ENCODE measurements at places on chromosomes 13 and 19.

GRCh38 chr19:49362929-49363267, 682 bp upstream of the TEAD2 start:
- no peak for DNase-seq

- no peak for DNase-seq
Measured at GRCh38 chr19:2423071-2423914, 4.1 kb downstream of the TIMM13 start.

- no peak for DNase-seq
Measured at GRCh38 chr19:791007-791566, 6.2 kb upstream of the PTBP1 start.

DNA sequence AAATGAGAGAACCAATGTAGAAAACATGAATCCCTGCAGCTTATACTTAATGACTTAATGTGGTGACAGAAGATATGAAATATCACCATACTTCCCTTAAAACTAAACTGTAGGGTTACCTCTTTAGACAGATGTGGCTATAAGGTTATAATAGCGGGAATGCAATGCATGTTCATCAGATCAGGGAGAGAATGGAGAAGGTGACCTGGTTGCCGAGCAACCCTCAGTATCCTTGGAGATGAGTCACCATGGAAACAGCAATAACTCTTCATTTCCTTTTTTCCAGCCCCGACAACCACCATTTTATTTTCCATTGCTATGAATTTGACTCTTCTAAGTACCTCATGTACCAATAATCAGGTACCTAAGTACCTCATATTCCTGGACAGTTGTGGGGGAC, 28.0 kb upstream of the ZNF835 start:
- no peak for DNase-seq

- DNase-seq: no peak
Measured at GRCh38 chr19:49210108-49210900, 52.7 kb downstream of the TRPM4 start.

DNA sequence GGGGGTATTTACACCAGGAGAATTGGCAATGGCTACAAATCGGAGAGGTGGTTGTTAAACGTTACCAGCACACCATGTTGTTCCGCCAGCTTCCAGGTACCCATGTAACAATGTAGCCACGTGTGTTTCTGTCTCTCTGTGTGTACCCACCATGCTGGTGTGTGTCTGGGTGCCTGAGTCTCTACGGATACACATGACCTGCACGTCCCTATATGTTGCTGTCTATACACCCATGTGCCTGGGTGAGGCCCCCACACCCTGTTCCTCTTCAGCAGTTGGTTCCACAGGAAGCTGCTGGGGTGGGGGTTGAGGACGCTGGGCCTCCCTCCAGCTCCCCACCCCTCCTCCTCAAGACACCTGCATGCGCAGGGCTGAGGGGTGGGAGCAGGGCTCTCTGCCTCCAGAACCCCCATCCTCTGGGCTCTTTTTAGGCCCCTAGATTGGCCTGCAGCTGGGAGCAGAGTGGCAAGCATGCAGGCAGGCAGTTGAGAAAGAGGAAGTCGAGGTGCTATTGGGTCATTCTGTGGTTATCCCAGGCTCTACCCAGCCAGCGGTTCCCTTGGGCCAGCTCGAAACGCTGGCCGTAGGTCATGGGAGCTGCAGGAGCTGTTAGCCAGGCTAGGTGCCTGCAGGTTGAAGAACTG, at the start of gene ARHGEF18:
TSS of gene ARHGEF18 (plus strand) at position 351 of the 644 bp plus-strand sequence. CDS start 13,954 bp downstream, outside the sequence.
- peak; percentile 37 for DNase-seq

DNA sequence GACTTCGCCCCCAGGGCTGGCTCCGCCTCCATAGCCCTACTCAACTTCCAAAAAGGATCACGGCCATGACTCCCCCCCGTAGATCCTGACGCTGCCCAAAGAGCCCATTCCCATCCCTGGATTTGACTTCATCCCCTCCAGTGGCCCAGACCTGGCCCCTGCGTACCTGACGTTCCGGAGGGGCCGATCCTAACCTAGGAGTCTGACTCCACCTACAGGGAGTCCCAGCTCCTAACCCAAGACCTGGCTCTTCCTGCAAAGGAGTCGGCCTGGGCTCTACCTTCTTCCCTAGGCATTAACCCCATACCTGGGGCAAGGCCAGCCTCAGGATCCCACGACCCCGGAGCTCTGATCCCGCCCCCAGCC, 10.8 kb downstream of the STAP2 start:
- DNase-seq: no peak

DNA sequence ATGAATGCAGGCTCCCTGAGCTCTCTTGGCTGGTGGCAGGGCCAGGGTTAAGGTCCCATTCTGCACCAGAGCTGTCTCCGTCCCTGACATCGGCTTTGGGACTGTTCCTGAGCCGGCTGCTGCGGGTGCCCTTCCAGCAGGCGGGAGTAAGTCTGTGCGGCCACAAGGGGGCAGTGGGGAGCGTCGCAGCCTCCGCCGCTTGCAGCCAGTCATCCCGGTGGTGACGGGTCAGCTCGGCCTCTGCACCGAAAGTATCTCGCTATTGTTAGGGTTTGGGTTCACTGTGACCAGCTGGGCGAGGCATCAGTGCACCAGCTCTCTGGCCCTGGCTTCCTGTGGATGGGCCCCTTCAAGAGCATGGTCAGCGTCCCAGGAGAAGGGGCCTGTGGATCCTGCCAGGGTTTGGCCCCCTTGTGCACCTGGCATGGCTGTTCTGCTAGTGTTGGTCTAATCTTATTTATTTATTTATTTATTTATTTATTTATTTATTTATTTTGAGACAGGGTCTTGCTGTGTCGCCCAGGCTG, 15.1 kb downstream of the NDUFB7 start:
- DNase-seq: peak; percentile 55

- DNase-seq: no peak
Measured at GRCh38 chr19:30116984-30117555, 175.0 kb downstream of the URI1 start.

DNA sequence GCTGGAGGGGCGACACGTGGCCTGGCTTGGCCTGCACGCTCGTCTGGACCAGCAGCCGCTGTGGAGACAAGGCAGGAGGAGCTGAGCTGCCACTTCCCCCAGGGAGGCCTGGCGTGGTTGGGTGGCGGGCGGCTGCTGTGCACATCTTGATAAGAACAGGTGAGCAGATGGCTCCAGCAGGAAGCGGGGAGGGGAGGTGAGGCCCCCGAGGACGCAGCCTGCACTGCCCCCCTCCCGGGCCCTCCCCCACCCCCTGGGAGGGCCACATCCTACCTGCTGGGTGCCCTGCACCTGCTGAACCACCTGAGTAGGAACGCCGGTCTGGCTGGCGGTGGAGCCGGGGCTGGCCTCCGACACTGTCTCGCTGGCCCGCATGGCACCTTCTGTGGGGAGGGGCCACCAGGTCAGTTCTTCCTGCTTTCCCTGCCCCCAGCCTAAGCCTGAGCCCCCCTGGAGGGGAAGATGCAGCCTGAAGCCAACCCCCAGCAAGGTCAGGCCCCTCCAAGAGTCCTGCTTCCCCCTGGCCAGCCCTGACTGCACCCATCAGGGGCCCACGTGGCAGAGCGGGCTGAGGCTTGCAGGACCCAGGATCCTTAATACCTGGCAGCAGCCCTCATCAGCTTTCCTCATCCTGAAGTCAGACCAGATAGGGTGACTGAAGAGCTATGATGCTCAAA, 22.8 kb downstream of the RFX1 start:
- DNase-seq: peak; percentile 30

GRCh38 chr13:92972751-92973150, 253.9 kb upstream of the GPC6 start:
- no peak for DNase-seq

- DNase-seq: no peak
Measured at GRCh38 chr13:22031702-22032286, 360.9 kb downstream of the FGF9 start.
